ENCODE measurements at places on chromosomes 13 and 19. TPM values are rescaled to one million over a fixed set of nuclear protein-coding genes. Genes with fewer than 3 reads are reported as not detected.

KLK3 gene
- not detected for total RNA-seq

APC2 gene
- total RNA-seq, result under 0.01 TPM

CLEC17A gene
- total RNA-seq, result under 0.01 TPM

PINLYP gene
- total RNA-seq, result 0.97 TPM

DACH1 gene
- 4.5 TPM for total RNA-seq

NOTCH3 gene
- 2.9 TPM for total RNA-seq

RPL13A gene
- total RNA-seq, result 3,748 TPM

IGFL3 gene
- 0.32 TPM for total RNA-seq

FRY gene
- total RNA-seq, result 42.9 TPM

ZNF677 gene
- 18.2 TPM for total RNA-seq

PRRG2 gene
- total RNA-seq, result 1.4 TPM

DOCK9 gene
- total RNA-seq, result 197 TPM

KLK2 gene
- not detected for total RNA-seq

COX7A1 gene
- total RNA-seq, result 2.0 TPM

RHPN2 gene
- 2.3 TPM for total RNA-seq

REXO1 gene
- 5.2 TPM for total RNA-seq

RFX2 gene
- 4.2 TPM for total RNA-seq

CCDC8 gene
- 6.2 TPM for total RNA-seq
